ENCODE measurements at places on chromosomes 3 and 15.

DNA sequence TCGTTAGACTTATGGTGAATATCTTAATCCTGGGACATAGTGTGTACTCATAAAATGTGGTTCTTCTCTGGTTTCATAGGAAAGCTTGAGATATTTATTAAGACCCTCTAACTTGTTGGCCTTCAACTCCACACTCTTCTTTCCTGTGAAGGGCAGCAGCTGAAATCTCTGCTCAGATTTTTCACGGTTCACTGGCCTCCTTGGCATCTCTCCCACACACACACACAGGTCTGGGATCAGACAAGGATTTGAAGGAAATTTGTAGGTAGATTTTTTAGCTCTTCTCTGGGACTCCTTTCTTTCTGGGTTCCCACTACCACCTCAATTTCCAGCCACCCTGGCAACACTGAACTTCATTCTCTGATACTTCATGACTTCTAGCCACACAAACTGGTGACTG is 70.2 kb downstream of the MYRIP start:
- DNase-seq, result no peak

DNA sequence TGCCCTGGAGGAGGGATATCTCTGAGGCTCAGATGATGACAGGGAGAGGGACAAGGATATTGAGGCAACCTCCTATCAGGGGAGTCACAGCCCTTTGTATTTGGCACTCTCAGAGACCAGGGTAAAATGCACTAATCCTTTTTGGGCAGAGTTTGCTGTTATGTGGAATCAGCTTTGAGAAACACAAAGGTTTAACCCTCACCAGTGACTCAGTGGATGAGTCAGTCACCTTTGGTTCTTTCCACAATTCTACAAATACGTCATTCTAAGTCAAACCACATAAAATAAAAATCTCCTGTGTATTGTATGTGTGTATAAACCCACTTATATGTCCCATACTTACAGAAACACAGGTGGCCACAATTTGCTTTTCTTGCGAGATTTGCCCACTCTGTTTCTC is 5.1 kb downstream of the LSAMP start:
- DNase-seq, result peak; percentile 57

- peak; percentile 64 for DNase-seq
Observed at GRCh38 chr3:30098653-30099455, 507.5 kb upstream of the TGFBR2 start.

- peak; percentile 40 for DNase-seq
Observed at GRCh38 chr3:189652042-189652441, 20.9 kb downstream of the TP63 start.

DNA sequence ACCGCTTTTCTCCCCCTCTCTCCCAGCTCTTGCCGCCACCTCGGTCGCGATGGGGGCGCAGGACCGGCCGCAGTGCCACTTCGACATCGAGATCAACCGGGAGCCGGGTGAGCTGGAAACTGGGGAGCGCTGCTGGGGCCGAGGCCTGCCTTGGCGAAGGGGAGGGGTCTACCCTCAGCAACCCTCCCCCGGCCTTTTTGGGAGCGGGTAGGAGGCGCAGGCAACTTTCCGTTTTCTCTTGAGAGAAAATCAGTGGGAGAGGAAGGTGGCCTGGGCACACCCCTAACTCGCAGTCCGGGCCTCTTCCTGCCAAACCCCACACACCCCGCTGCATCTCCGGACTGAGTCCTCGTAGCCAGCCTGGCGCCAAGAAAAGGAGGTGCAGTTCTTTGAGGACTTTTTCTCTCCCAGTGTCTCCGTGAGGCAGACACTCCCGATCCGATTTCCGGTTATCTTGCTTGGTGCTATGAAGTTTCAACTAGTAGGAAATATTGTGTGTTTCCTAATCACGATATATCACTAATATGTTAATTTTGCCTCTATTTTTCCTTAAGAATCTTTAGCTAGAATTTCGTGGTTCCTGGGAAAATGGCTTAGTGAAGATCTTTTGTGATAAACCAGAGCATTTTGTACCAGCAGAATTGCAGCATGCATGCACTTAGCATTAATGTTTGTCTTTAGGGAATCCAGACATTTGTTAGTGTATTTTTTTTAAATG is 631 bp downstream of the NKTR start:
- DNase-seq, result peak; percentile 86

DNA sequence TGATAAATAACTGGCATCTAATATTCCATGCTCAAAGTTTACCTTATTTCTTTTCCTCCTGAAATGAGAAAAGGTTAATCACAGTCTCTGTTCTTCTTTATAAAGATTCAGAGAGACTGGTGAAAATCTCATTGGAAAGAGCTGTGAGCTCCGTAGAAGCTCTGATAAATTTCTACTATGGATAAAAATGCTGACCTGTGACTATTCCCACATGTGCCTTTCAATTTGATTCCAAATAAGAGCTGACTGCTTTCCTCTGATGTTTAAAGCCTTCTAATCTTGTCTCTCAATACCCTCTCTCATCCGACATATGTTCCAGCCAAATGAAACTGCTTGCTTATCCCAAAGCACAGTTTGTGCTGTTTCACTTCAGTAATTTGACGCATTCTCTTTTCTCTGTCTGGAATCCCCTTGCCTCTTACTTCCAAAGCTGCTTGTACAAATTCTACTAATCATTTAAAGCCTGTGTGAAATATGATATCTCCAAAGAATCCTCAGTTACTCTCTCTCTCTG is 130.1 kb downstream of the RTP4 start:
- no peak for DNase-seq

GRCh38 chr3:32681811-32682210 is 3.2 kb upstream of the CNOT10 start:
- DNase-seq, result peak; percentile 43

- peak; percentile 65 for DNase-seq
Observed at GRCh38 chr3:133488785-133489367, 84.6 kb upstream of the CDV3 start.

Data from ELR (cell line).